Foreskin melanocyte (primary cell): ENCODE measurements at places on chromosomes 12 and 14.

GRCh38 chr12:31118347-31119191, 44.9 kb downstream of the DDX11 start:
- DNase-seq: peak; percentile 17

DNA sequence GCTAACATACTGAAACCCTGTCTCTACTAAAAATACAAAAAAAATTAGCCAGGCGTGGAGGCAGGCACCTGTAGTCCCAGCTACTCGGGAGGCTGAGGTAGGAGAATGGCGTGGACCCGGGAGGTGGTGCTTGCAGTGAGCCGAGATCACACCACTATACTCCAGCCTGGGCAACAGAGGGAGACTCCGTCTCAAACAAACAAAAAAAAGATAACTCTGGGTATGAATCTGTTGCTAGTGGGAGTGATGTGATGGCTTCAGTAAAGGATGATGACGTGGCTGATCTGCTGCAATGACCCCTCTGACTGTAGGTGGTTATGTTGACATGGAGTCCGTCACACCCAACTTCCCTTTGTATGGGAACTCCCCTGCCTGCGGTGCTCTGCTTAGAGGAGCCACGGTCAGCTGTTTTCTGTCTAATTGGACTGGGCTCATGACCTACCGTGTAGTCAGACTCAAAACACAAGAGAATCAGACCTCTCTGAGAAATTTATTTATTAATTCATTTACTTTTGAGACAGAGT, 59.1 kb upstream of the MED13L start:
- no peak for DNase-seq

GRCh38 chr12:9079883-9080675, 35.6 kb downstream of the A2M start:
- DNase-seq: peak; percentile 87

- no peak for DNase-seq
These were observed 213.5 kb upstream of the SLC38A2 start for GRCh38 chr12:46585854-46586621.

- no peak for DNase-seq
These were observed 185.6 kb downstream of the AKAP6 start for GRCh38 chr14:32514681-32515080.

- DNase-seq: no peak
These were observed 147.9 kb downstream of the PPFIA2 start for GRCh38 chr12:81610955-81611889.

- no peak for DNase-seq
These were observed 222.4 kb downstream of the PAX9 start for GRCh38 chr14:36884049-36884448.

DNA sequence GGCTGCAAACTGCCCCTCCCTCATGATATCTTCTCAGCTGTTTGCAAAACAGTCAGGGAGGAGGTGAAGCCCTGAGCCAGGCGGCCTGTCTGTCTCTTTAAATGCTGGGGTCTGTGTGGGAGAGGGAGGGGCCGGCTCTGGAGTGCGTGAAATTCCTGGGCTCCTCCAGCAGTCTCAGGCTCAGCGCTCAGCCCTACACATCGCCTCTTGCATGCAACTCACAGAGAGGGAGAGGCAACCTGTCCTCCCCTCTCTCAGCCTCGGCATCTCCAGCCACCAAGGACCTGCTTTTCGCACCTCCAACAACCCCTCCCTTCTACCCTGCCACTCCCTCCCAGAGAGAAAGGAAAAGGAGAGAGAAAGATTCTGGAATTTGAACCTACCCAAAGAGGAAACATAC, at the start of gene NRXN3:
NRXN3 (plus strand) TSS at position 171 of the 400 bp plus-strand sequence. CDS start 72,721 bp downstream, outside the sequence.
- no peak for DNase-seq

GRCh38 chr12:81597928-81598604, 161.1 kb downstream of the PPFIA2 start:
- DNase-seq: no peak

DNA sequence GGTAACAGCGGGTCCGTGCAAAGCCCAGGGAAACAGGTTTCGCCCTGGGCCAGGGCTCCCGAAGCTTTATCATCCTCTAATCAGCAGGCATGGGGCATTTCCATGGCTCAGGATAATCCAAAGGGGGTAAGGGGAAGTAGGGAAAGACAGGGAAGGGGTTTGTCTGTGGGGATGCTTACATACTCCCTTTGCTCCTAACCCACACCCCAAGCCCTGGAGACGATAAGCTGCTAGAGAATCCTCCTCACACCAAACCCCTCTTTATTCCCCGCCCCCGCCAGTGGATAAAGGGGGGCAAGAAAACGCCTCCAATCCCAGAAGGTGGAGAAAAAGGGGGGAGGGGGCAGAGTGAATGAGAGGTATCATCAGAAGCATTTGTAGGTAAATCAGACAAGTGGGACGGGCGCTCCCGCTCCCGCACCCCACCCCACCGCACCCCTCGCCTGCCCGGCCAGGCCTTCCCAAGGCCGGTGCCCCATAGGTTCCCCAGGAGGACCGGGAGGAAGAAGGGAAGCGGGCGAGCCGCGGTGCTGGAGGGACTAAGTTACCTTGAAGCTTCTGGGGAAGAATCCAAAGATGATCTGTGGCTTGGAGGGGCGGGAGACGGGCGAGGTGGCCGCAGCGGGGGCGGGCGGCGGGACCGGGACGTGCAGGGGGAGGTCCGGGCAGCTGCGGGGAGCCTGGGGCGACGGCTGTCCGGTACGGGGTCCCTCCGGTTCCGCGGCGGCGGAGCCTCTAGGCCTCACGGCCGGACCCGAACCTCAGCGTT, 762 bp downstream of the PPP2R5E start:
- DNase-seq: no peak

- DNase-seq: no peak
These were observed 368.2 kb downstream of the BTG1 start for GRCh38 chr12:91777268-91777992.

DNA sequence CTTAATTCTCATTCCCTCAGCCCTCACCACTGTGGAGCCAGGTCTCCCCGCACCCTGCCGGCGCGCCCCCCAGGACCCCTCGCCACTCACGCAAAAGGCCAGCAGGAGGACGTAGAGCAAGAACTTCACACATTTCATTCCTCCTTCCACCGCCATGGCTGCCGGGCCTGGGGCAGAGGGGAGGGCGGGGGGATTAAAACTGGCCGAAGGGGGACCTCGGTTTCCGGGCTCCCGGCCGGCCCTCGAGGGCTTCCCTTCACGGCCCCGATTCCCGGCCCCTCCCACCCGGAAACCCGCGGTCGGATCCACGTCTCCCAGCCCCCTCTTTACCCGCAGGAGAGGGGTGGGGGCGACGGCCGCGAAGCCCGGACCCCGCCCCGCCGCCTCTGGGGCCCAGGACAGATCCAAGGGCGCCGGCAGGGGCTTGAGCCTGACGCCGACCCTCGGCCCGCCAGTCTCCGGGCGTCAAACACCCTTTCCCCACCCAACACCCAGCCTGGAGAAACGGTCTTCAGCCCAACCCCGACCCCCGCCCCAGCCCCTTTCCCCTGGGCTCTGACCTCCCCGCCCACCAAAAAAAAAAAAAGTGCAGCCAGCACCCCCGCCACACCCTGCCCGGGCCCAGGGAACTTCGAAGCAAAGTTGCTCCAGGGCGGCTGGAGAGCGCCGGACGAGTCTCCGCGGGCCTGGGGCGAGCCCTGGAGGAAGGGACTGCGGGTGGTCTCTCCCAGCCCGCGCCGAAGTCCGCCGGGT, 447 bp downstream of the CD63 start:
- DNase-seq: peak; percentile 75

GRCh38 chr14:52244997-52245396, 22.5 kb upstream of the PTGDR start:
- DNase-seq: no peak

DNA sequence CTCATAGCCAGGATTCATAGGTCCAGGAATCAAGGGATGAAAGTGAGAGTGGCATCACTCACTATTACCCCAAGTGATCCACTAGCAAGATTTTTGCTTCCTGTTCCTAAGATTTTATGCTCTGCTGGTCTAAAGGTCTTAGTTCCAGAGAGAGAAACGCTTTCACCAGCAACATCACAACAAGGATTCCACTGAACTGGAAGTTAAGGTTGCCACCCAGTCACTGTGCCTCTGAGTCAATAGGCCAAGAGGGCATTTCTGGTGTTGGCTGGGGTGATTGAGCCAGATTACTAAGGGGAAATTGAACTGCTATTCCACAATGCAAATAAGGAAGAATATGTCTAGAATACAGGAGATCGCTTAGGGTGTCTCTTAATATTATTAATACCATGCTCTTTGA, 142.5 kb upstream of the ARID2 start:
- no peak for DNase-seq

DNA sequence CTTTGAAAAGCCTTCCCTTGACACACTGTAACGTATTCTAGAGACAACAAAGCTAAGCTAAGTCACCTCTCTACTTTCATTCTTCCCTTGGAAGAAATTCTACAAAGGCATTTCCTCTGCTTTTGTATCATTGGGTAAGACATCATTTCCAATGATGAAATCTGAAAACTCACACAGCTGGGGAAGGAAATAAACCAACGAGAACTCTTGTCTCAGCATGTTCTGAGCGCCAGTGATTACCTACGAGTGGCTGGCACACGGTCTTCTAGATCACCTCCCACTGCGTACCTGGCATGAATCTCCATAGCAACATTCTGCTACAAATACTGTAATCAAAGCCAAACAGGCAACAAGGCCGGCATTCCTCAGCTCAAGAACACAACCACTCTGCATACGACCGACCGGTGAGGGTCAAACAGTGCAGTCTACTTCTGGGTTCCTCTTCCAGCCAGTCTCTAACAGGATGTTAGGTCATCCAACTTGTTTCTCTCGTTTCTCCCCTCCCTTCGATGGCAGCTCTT, 7.6 kb downstream of the VPS37B start:
- no peak for DNase-seq

DNA sequence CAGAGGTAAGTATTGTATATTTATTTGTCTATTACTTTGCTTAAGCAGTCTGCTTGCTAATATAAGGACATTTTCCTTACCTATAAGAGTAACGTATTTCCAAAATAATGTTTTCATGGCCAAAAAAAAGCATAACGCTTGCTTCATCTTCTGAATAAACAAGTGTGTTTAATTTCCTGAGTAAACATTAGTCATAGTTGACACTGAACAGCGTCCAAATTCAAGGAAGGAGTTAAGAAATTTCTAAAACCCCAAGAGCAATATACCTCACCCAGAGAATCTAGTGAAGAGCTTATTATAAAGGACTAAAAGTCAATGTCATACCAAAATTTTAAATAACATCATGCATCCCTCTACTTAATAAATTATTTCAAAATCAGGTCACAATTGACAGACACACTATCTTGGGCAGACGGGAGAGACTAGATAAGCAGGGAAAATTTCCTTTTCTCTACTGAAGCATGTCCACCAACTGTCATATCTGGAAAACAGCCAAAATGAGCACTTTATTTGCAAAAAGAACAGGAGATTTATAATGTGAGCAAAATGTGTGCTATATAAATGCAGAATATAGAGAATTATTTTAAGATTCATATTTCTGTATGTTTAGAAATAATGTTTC, 25.1 kb downstream of the ANKS1B start:
- no peak for DNase-seq

DNA sequence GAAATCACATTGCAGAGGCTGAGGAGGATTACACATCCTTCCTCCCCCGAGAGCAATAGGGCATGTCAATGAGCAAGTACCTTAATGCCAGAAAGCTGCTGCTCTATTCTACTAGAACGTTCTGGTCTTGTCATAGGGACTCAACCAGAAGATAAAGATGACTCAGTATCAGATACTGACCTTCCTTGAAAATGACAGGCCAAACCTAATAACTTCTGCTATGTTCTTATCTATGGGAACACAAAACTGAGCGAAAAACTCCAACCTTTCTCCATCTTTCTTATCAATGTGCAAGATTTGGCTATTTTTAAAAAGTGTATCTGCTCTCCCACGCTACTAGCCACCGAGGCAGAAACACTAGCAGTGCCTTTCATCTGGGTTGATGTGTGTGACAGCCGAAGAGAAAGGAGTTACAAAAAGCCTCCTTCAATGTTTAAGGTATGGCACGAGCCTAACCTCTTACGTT, 5.5 kb downstream of the CCDC92 start:
- DNase-seq: no peak

- DNase-seq: no peak
These were observed 150.9 kb upstream of the SLC16A7 start for GRCh38 chr12:59444932-59445331.

- DNase-seq: no peak
These were observed 462.9 kb upstream of the PRICKLE1 start for GRCh38 chr12:43052441-43052840.

DNA sequence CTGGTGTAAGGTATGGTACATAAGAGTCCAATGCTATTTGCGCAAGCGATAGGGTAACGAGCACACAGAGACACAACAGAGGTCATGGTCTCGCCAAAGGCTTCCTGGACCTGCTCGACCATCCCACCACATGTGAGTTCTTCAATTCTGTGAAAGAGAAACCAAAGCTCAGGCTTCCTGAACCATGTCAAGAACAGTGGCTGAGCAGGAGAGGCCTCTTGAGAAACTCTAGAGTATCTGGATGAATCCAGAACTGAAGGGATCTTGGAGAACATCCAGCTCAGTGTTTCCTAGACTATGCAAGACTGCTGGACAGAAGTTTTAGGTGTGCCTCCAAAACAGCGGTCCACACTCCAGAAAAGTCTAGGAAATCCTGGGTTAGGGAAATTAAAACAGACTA, 114.5 kb downstream of the TRAFD1 start:
- DNase-seq: no peak

DNA sequence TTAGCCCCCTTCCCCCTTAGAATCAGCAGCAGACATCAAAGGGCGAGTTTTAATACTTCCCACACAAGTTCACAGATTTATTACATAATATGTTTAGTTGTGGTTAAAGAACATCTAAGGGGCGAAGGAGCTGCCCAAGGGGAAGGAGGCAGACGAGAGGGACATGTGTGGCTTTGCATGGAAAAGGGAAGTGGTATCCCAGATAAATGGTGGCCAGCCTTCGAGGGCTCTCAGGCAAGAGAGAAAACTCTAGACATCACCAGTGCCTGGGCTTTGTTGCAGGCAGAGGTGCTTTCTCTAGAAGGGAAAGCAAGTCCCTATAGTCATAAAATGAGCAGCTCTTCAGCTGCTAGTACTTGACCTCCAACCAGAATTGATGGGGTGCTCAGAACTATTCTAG, 121.2 kb downstream of the CACNA1C start:
- DNase-seq: no peak

GRCh38 chr12:76156726-76157125, 72.2 kb upstream of the NAP1L1 start:
- no peak for DNase-seq

GRCh38 chr12:47328831-47329545, 249.2 kb upstream of the AMIGO2 start:
- DNase-seq: no peak

GRCh38 chr14:67735336-67736147, 33.9 kb downstream of the RDH12 start:
- DNase-seq: no peak
